ENCODE measurements at places on chromosomes 12 and 14.

DNA sequence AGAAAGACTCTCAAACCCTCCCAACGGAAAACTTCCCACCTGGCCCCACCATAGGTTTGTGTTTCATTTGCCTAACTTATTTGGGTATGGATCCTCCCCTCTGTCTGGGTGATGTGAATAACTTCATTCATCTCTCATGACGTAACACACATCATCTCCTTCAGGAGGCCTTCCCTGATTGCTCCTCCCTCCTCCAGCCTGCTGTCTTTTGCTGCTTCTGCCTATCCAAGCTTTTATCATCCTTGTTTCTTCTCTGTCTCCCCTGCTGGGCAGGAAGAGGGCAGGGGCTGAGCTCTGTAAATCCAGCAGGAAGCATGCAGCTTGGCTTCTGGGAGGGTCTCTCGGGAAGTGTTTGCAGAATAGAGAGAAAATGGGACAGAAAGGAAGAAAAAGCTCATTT lies 766.0 kb upstream of the TBX3 start:
- no peak for DNase-seq

GRCh38 chr14:95098984-95099599 lies 58.2 kb downstream of the DICER1 start:
- peak; percentile 30 for DNase-seq

DNA sequence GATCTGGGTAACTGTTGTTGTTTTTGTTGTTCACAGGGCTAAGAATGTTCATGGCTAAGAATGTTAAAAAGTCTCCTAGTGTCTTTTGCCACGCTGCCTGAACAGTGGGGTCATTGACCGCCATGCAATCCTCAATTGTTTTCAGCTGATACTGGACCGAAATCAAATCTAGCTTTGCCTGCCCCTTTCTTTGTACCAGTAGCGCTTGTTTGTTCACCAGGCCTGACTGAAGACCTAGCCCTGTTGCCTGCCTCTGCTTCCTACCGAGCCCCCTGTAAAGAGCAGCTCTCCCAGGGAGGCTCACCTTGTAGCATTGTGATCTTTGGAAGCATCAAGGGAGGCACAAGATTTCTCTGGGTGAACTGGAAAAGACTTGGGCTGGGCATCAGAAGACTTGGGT lies 6.7 kb downstream of the PSEN1 start:
- no peak for DNase-seq

DNA sequence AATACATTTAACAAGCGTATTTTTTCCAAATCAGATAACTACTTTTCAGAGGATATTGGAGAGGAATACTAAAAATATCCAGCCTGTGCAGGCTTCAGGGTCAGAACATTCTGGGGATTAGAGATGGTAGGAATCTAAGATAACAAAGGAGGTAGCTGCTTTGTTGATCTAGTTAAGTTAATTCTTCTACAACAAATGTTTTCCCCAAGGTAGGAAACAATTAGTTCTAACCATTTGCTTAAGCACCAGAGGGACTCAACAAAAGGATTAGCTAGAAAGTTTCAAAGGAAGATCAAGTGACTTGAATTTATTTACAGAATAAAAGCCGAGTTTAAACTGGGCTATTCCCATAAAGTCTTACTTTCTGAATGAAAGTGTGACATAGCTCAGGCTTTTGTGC lies 524.2 kb downstream of the TMTC2 start:
- no peak for DNase-seq

Data from activated CD4-positive, alpha-beta T cell treated with anti-CD3 and anti-CD28 coated beads, Interleukin-2, amount 50 U/mL, for 16 hours (primary cell).